AG09319 (cell line): ENCODE measurements at places on chromosomes 4 and X.
A peak's percentile ranks its signal among the peaks of the same experiment; 100 is the strongest.

- DNase-seq: no peak
Observed at GRCh38 chr4:6460876-6461275, 11.5 kb downstream of the PPP2R2C start.

- DNase-seq: no peak
Observed at GRCh38 chr4:174437324-174437723, 85.0 kb downstream of the HPGD start.

DNA sequence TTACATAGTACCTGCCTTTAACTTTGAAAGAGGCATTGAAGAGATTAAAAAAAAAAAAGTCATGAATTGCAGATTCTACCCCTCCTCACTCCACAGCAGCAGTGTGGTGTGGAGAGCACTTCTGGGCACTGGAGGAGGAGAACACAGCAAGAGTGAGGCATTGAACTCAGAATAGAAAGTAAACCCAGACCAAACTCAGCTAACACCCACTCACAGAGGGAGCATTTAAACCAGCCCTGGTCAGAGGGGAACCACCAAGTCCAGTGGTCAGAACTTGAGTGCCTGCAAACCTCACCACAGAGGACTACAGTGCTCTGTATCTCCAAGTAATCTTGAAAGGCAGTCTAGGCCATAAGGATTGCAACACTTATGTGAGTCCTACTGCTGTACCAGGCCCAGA lies 15.6 kb upstream of the UGT2A1 start:
- DNase-seq: no peak

GRCh38 chr4:40484346-40485090 lies 145.1 kb downstream of the RBM47 start:
- no peak for DNase-seq

DNA sequence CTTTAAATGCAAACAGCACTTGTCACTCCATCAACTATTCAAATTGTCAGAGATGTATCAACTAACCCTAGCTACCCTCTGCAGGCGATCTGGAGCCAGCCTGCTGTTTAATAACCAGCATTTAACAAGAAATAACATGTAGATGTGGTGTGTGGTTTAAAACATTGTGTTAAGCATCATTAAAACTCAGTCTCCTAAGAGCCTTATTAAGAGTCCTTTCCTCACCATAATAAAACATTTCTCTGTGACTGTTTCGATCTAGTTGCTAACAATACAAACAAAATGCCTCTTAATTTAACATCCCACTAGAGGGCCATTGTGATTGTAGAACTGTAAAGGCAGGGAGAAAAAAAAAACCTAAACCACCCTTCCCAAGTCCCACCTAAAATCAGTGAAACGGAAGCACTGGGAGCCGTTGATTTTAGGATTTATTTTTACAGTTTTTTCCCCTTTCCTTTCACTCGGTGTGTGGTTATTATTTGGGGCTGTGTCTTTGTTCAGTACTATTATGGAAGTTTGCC lies 708.6 kb downstream of the C4orf33 start:
- DNase-seq: no peak

GRCh38 chrX:36344301-36344700 lies 424.8 kb downstream of the CFAP47 start:
- DNase-seq: no peak

DNA sequence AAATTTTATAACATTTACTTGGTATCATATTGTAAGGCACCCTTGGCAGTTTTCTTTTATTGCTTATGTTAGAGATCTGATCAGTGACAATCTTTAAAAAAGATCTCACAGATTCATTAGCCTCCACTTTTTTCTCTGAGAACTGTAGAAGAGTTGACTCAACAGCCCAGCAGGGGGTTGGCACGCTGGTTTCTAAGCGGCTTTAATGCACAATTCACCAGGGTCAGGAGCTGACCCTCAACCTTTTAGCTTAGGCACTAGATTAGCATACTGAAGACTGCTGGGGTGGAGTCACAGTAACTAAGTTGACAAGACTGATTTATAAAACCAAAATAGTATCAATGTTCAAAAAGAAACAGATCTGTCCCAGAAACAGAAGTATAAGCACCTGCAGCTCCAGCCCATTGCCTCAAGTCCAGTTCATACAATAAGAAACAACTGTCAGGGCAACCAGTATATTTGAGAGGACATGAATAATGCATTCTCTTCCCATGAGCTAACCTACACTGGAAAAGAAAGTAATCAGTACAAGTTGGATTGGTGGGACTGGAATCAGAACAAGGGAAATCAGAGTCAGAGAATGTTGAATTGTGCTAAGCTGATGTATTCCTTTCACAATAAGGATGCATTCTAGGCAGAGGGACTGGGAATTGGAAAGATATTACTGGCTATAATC lies 77.6 kb downstream of the PDE5A start:
- DNase-seq: no peak

- no peak for DNase-seq
Observed at GRCh38 chr4:188911707-188912106, 772.5 kb downstream of the TRIML1 start.

GRCh38 chr4:21134994-21135393 lies 434.7 kb downstream of the PACRGL start:
- DNase-seq: no peak

DNA sequence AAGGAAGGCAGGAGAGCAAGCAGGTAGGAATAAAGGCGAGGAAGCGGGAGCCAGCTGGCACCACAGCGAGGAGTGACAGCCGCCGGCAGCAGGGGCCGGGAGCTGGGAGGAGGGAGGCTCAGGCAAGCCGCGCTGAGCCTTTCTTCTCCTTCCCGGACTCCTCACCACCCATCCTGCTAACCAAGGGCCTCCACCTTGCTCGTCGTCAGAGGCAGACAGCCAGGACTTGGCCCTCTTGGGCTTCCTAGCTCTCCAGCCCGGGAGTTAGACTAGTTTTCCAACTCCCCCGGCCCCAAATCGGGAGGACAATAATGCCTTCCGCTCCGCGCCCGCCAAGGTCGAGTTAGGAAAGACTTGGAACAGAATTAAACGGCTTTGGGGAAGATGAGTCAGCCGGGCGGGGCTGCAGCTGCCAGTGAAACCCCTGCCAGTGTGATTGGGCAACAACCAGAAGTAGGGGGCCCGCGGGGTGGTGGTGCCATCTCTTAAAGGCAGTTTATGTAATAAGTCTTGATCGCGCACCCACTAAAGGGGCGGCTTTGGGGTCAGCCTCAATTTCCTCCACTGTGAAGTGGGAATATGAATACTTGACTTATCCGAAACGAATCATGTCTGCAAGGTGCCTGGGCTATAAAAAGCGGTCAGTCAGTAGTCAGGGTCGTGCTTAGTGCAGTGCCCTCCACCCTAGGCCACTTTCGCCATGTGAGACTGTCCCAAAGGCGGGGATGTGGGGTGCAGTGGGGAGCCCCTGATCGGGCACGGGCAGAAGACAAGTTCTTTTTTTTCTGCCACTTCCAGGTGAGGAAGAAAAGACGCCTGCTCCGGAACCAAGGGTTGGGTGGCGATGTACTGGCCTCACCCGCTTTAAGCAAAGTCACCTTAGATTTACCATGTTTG lies 6.7 kb upstream of the HSD17B10 start:
- DNase-seq: no peak

DNA sequence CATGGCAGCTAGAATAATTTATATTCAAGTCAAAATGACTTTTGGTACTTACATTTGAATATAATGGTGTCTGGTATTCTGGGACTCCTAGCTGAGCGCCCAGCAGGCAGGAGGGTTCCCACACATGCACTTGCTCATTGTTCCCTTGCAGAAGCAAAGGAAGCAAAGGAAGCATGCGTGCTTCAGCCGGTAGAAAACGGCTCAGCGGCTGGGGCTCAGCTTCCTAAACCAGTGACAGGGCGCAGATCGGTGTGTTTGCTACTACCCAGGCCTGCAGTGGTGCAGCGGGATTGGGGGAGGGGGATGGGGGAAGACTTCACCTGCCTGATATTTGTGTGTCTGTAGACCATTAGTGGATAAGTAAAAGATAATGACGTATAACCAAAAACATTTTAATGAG lies 978.3 kb upstream of the TENM3 start:
- DNase-seq: no peak

DNA sequence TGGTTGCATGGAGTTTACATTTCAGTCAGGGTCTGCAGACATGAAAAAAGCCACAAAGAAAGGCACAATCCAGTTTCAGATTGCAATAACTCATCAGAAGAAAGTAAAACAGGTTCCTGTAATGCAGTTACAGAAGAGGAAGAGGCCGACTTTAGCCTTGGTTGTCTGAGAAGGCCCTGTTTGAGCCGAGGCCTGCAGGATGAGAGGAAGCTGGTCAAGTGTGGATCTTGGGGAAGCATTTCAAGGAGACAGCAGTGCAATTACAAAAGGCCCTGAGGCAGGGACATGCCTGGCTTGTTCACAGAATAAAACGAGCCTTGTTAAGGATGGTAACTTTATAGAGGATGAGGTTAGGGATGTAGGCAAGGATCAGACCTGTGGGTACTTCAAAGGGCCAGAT lies 62.4 kb downstream of the AFF2 start:
- no peak for DNase-seq

DNA sequence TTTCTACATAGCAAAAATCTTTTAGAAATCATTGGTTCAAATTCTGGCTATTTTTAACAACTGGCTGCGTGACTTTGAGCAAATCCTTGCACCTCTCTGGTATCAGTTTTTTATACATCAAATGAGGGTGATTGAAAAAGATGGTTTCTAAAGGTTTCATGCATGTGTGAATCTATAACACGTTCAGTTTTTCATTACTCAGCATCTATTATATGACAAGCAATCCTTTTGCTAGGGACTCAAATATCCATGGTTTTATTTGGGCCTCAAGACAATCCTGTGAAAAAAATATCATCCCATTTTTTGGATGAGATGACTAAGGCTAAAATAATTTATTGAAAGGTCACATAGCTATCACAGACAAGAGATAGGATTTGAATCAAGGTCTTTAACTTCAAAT lies 884 bp downstream of the HEPH start:
- no peak for DNase-seq

- no peak for DNase-seq
Observed at GRCh38 chr4:2413821-2414610, 4.4 kb downstream of the ZFYVE28 start.

DNA sequence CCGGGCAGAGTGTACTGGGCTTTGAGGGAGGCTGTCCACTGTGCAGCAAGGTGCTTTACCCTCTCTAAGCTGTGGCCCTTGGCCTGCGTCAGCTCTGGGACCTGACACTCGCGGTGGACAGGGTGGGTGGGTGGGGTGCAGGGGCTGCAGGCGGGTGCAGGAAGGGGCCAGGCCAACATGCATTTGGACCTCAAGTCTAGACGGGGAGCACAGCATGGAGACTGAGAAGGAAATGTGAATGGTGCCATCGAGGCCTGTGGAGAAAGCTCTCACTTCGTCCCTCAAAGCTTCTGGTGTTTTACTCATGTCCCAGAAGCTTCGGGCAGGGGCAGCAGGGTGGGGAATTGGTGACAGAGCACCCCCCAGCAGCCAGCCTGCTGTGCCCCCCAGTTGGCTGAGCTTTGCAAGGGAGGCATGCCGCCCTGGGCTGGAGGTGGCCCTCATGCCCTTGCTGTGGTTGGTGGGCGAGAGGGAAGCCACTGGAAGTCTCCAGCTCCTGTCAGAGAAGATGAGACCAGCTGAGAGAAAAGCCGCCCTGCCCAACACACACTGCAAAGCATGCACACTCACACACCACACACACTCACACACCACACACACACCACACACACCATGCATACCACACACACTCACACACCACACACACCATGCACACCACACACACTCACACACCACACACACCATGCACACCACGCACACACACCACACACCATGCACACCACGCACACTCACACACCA lies 12.3 kb downstream of the PNMA6E start:
- no peak for DNase-seq

DNA sequence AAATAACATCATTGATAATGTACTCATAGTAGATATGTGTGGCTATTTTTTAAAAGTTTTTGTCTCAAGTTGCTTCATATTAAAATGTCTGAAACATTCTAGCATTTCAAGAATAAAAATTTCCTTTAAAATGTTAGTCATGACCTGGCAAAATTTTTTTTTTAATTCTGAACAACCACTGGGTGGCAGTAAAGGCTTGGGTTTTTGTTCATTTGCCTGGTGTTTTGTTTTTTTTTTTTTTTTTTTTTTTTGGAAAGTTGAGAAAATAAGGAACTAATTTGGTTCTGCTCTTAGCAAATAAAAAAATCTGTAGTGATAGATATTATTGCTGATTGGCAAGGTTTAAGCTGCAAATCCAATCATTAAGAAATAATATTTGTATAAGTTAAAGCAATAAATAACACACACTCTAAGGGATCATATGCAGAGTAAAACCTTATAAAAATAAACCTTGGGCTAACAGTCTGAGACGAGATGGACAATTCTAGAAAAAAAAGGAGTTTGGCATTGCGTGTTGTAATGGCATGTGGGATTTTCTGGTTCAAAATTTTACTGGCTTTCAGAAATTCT lies 81.4 kb downstream of the CEP44 start:
- DNase-seq: peak; percentile 18

- no peak for DNase-seq
Observed at GRCh38 chr4:17981063-17981462, 40.5 kb downstream of the LCORL start.

DNA sequence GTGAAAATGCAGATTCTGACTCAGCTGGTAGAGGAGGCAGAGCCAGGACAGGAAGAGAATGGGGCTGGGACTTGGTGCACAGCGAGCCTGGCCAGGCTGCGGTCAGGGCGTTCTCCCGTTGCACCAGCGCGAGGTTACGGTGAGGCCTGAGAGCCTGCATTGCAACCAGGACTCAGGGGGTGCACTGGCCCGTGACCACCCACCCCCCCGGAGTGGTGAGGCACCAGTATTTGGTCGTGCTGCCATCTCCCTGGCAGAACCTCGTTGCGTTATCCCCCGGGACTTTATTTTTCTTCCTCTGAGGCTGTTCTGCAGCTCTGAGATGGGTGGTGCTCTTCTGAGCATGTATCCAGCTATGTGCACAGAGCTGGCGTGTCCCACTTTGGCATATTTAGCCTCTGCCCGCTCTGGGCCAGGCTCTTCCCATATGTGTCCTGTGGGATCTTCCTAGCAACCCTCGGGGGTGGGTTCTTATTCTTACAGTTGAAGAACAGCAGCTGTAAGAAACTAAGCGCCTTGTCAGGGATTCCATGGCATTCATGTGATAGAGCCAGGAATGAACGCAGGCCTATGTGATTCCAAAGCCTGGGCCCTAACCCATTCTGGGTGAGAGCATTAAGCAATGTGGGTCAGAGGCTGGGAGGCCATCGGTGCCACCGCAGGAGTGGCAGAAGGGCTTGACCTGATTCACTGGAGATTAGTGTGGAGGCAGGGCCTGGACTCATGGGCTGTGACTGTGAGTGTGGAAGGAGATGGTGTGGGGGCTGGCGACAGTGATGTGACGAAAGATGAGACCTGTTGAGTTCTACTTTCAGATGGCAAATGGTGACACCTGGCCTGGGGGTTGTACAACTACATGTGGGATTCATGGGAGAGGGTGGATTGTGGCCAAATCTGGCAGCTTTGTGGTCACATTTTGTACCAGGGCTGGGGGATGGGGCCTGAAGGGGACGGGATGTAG lies 3.1 kb downstream of the TADA2B start:
- no peak for DNase-seq
